Gastroesophageal sphincter (tissue), 4 donors: ENCODE measurements at places on chromosomes 4 and X. TPM values are rescaled to one million over a fixed set of nuclear protein-coding genes. Genes with fewer than 3 reads are reported as not detected.

The RBM46 gene
- total RNA-seq = not detected

The CPLX1 gene
- 0.54 TPM for total RNA-seq

The KLHL4 gene
- total RNA-seq = 2.3 TPM

DNA sequence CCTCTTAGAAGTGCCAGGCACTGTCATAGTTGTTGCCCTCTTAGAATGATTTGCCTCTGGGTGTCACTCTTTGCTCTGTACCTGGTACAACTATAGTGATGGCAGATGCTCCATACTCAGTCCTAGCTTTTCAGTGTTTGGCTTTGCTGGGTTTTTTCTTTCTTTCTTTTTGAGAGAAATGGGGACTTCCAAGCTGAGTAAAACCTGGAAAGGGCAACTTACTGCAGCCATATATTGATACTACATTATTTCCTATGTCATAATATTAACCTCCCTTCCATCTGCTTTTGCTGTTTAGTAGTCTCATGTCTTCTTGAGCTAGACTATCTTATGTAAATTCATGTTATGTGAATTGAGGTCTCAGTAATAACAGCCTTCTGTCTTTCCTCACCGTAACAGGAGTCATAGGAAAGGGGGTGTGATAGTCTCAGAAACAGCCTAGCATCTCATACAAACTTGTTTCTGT, 49.0 kb downstream of the NIPAL1 start:
- ATAC-seq = no peak

DNA sequence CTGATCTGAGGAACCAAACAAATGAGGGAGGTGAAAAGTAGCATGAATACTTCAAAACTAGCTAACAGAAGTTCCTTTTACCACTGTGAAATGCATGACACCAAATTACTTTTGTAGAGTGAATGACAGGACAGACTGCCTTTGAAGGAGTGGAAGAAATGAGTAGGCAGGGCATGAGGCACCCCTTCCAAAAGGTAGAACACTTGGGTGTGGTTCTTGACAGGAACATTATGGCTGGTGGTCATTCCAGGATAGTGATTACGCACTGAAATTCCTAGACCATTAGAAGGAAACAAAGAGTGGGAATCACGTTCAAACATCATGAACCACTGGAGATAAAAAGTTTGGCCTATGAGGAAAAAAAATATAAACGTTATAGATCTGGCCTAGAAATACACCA, 4.9 kb downstream of the HUWE1 start:
- ATAC-seq = no peak

GRCh38 chr4:88757776-88758175, 60.1 kb upstream of the NAP1L5 start:
- ATAC-seq = no peak

DNA sequence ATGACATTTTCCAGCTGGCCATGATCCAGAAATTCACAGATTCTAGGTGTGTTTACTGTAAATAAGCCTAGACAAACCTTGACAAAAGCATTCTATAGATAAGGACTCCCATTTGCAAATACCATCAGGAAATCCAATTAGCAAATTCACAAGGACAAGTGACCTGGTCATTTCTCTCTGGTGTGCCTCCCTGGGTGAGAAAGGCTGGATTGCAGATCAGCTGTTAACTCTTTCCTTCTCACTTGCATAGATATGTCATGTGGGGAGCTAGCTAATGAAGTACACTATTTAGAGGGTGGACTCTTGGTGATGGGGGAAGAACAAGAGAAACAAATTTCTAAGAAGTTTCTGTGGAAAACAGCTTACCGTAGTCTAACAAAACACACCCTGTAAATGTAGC, 58.9 kb downstream of the MOSPD2 start:
- ATAC-seq = no peak

- no peak for ATAC-seq
Observed at GRCh38 chr4:54879576-54879975, 221.8 kb downstream of the KIT start.

- peak; percentile 6 for ATAC-seq
Observed at GRCh38 chr4:61201961-61202637, 2.0 kb downstream of the ADGRL3 start.

DNA sequence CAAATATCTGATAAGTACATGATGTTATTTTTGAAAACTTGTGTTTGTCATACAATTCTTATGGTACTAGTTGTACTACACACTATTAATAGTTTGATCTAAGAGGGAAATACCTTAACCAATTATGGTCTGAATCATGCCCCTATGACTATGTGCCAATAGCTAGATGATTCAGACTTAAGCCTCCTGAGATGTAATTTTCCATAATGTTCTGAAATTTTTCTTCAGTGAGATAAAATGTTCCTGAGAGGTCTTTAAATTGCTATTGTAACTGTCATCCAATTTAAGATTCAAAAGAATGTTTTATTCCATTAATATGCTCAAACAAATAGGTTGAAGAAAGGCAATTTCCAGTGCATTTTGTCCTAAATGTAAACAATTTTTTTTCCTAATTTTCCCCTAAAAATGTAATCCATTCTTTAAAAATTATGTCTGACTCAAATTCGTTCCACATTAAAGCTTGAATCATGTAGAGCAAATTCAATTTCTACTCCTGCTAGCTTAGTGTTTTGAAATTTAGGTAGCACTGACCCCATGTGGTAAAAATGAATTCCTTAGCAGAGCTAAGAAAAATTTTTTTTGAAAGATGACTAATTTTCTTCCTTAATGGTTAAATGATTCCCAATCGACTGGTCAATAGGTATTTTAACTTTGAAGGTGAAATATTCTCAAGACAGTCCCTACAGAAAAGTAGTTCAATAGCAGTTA, 49.1 kb downstream of the APOOL start:
- ATAC-seq = peak; percentile 48
